ENCODE measurements at places on chromosomes 16 and 17.

DNA sequence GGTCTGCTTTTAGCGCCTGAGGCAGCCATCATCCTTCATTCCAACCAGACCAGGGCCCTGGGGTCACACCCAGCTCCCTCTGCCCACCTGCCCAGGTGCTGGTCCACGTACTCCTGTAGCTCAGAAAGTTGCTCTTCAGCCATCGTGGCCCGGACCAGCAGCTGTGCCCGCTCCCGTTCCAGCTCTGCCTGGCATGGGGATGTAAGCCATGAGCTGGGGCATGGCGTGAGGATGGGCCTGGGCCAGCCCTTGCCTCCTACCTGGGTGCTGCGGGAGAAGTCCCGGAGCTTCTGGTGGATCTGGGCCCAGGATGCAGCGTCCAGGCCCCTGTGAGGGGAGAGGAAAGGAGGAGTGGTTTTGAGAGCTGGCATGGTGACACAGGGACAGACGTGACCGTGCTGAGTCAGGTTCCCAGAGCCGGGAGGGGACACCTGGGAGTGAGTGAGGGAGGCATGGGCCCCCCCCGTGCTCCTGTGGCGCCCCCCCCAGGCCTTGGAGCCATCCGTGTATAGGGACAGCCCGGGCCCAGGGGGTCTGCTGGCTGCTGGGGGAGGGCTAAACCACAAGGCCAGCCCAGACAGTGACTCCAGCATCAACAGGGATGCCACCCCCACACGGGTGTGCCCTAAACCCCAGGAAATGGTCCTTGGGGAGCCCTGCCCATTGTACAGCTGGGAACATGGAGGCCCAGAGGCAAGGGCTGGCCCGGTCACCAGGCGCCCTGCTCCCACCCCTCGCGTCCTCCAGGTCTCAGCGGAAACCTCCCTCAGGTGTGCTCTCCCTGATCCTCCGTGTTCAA, 2.1 kb downstream of the ANTKMT start:
- DNase-seq = no peak

GRCh38 chr16:71956486-71956885, 43.7 kb downstream of the PKD1L3 start:
- no peak for DNase-seq

DNA sequence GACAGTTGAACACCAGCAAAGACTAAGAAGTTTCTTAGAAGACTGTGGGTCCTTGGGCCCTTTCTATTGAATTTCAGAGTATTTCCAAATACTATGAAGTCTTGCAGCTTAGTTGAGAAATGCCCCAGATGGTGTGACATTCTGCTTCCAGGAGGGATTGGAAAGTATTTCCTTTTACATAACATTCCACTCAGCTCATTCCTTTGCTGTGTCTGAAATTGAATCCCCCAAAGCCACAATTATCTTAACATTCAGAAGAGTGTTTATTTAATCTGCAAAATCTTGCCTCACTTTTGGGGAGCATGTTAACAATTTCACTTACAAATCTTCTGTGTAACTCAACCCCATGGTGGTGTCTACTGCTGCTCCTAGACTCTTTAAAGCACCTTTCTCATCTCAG, 307.7 kb downstream of the WWOX start:
- no peak for DNase-seq

DNA sequence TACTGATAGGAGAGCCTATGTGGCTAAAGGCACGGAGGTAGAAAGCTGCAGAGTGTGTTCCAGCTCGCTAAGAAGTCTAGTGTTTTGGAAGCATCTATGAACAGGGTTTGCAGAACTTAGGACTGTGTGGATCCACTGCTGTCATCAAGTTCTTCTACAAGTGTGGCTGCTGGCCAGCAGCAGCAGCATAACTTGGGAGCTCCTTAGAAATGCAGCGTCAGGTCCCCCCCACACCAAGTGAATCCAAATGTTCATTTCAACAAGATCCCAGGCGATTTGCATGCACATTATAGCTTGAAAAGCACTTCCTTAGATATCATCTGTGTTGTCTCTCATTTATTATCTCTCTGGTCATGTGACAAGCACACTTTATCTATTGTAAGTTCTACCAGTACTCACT, 131.9 kb upstream of the SHISA6 start:
- no peak for DNase-seq

GRCh38 chr17:11642655-11643054, 44.4 kb downstream of the DNAH9 start:
- DNase-seq = no peak
